ENCODE measurements at places on chromosomes 16 and 17.

DNA sequence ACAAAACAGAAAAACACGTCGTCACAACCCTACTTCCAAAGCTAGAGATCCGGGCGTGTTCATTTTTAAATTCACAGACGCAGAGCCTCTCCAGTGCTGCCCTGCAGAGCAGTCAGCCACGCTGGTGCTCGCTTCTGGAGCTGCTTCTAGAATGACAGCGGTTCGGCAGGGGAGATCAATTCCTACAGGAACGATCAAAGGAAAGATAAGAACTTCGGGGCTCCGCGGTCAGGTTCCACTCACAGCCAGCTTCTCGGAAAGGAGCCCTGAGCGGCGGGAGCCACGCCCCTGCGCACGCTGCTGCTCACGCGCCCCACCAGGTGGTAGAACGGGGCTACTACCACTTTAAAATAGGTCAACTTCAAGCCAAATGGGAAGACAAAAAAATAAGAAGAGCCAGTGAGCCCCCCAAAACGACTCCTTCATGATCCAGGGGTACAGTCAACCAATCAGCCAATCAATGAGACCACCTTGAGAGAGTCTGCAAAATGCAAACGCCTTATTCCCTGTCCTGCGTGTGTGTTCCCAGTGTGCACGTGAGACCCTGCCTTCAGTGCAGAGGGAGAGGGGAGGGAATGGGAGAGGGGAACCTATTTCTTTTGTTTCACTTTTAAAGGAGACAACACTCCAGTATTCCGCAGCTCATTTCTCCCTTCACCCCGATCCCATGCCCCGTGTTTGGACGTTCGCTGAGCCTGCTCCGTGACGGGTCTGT, 209.7 kb downstream of the RBFOX3 start:
- peak; percentile 76 for DNase-seq

- peak; percentile 61 for DNase-seq
Observed at GRCh38 chr17:37239690-37240334, 136.0 kb upstream of the C17orf78 start.

- no peak for DNase-seq
Observed at GRCh38 chr17:20122254-20122879, 113.2 kb downstream of the SPECC1 start.

DNA sequence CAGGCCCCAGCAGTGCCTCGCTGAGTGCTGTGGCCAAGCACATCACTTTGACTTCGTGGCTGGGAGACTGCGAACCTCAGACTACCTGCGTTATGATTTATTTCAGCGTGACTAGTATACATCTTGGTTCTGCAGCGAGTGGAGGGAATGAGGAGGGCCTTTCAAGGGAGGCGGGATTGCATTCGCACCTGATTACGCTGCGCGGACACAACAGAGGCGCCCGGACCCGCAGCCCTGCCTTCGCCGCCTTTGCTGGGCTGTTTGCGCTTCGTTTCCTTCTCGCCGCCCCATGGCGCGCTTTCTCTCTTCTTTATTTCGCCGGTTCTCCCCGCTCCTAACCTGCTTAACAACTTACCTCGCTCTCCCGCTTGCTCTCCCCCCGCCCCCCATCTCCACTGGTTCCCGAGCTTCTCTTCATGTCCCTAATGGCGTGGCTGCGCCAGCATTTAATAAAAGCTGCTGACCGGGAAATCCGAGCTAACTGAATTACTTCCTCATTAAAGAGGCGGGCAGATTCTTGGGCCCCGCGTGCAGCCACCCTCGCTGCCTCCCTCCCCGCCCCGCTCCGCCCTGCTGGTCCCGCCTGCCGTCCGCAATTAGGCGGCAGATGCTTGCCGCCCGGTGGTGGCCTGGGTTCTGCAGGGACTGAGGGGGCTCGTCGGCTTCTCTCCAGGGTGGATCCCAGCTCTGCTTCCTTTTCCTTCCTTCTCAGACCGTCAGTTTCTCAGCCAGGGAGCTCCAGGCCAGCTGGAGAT, 257.6 kb upstream of the SDK2 start:
- DNase-seq: peak; percentile 8

DNA sequence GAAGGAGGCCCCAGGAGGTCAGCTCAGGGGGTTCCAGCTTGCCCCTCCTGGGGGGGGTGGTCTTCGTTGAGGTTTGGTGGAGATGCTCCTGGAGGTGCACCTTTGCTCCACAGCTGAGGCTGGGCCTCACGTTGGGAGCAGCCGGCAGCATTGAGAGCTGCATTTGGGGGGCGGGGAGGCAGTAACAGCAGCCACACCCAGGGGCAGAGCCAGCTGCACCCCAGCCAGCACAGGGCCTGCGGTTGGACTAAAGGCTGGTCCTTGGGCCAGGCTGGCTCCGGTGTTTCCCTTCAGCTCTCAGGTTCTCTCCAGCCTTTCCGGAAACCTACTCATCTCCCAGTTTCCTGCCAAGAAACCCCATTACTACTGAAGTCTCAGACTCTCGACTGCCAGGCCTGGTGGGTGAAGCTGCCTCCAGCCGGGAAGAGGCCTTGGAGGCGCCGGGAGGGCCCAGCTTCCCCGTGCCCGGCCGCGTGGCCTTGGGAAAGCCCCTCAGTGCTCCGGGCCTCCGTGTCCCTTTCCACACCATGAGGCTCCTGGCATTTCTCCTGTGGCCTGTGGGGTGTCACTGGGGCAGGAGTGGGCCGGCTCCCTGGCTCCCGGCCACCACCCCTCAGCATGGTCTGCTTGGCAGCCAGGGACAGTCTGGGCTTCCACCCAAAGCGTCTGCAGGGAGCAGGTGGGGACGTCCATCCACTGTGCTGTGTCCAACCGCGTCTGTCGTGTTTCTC, 14.0 kb upstream of the BAIAP2 start:
- no peak for DNase-seq

- peak; percentile 75 for DNase-seq
Observed at GRCh38 chr16:16075488-16076422, 126.3 kb downstream of the ABCC1 start.

DNA sequence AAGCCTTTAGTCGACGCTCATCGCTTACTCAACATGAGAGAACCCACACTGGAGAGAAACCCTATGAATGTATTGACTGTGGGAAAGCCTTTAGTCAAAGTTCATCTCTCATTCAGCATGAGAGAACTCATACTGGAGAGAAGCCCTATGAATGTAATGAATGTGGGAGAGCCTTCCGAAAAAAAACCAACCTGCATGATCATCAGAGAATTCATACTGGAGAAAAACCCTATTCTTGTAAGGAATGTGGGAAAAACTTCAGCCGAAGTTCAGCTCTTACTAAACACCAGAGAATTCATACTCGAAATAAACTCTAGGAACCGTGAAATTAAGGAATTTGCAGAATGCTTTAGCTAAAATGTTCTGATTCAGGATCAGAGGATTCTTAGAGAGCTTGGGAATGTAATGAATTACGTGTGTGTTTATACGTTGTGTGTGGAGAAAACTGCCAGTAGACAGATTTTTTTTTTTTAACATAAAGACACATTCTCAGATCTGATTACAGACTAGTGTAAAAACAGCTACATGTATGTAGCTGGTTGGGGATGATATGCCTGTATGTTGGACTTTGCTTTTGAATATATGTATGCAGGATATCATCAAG, 25.4 kb downstream of the ZFP90 start:
- no peak for DNase-seq

GRCh38 chr17:17844500-17844899, 7.7 kb upstream of the SREBF1 start:
- no peak for DNase-seq

- DNase-seq: peak; percentile 7
Observed at GRCh38 chr17:61247439-61247838, 152.2 kb upstream of the TBX2 start.

- DNase-seq: no peak
Observed at GRCh38 chr16:3538222-3538621, 37.4 kb downstream of the CLUAP1 start.

DNA sequence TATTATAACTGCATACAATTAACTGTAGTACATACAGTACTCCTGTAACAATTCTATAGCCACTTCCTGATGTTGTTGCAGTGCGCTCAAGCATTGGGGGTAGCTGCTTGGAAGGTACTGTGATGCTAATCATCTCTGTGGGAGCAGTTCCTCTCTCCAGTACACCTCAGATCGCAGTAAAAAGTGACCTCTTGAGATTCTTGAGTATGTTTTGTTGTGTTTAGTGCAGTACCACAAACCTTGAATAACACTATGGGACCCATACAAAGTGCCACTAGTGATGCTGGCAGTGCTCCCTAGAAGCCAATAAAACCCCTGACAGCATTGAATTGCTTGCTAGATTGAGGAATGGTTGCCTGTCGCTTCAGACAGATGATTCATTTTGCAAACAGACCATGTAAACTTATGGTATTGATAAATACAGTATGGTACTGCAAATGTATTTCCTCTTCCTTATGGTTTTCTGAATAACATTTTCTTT, 193.0 kb downstream of the SPECC1 start:
- DNase-seq: no peak

DNA sequence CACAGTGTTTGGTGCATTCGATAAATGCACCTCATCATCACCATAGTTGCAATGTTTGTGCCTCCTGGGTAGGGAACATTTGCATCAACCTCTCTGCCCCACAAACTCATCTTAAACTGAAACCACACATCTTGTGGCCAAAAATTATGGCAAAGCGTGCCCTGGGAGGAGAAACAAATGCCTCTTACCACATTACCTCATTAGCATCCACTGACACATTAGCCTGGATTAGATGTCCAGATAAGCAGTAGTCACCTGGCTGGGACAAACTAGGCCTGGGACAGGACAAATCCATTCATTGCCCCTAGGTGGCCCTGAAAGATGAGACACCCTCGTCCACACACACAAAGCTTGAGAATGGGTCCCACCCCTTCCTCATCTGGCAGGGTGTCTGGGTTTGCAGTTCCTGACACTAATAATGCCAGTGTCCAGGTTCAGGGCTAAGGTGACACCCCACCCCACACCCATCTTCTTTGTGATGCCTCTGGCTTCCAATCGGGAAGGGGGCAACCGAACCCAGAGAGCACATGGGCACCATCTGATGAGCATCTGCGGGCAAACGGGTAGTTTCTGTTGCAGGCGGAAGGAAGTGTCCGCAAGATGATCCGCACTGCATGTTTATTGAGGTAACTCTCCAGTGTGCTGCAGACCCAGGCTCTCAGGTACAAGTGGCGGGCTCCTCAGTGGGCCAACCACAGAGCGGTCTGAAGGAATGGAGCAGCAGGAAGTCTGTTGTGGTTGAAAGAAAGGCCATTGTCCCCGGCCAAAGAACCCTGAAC, 8.6 kb downstream of the XYLT1 start:
- DNase-seq: peak; percentile 35

GRCh38 chr16:11799509-11800381, 2.7 kb upstream of the ZC3H7A start:
- no peak for DNase-seq

- no peak for DNase-seq
Observed at GRCh38 chr16:74117798-74118197, 178.8 kb upstream of the PSMD7 start.

GRCh38 chr17:9971991-9972390, 66.9 kb upstream of the RCVRN start:
- DNase-seq: no peak

DNA sequence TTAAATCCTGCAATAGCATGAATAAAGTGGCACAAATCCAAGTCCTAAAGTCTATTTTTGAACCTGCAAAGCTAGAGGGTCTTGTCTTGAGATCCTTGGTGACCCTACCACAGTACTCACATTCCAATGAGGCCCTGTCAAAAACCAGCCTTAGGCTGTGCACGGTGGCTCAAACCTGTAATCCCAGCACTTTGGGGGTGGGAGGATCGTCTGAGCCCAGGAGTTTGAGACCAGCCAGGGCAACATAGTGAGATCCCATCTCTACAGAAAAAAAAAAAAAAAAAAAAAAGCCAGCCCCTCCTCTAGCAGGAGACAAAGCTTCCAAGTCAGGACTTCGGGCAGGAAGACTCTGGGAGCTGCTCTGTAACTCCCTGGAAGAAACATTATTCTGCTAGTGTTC, 16.3 kb downstream of the CYTH1 start:
- DNase-seq: no peak

GRCh38 chr16:67720236-67720635, 1.1 kb upstream of the GFOD2 start:
- no peak for DNase-seq

DNA sequence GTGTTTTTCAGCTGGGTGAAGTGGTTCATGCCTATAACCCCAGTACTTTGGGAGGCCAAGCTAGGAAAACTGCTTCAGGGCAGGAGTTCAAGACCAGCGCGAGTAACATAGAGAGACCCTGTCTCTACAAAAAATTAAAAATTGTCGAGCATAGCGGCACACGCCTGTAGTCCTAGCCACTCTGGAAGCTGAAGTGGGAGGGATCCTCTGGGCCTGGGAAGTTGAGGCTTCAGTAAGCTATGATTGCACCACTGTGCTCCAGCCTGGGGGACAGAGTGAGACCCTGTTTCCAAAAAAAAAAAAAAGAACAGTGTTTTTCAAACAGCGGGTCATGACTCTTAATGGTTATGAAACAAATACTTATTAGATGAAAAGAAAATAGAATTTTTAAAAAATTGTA, 2.3 kb upstream of the CYTH1 start:
- no peak for DNase-seq

DNA sequence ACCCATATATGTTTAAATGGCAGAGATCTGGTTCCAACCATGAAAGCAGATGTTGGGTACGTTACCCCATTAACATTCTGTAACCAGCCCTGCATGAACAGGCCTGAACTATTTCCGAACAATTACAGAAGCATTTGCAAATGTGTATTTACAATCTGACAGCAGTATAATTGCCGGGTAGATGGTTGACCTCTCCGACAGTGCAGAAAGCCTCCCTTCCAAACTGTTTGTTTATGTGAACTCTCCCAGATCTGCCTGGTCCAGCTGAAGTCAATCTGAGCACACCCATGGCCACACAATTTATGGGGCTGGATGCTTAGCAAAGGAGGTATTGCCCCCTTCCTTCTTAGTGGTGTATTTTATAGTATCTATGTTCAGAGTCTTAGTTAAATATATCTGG, 21.8 kb downstream of the NUDT7 start:
- no peak for DNase-seq

DNA sequence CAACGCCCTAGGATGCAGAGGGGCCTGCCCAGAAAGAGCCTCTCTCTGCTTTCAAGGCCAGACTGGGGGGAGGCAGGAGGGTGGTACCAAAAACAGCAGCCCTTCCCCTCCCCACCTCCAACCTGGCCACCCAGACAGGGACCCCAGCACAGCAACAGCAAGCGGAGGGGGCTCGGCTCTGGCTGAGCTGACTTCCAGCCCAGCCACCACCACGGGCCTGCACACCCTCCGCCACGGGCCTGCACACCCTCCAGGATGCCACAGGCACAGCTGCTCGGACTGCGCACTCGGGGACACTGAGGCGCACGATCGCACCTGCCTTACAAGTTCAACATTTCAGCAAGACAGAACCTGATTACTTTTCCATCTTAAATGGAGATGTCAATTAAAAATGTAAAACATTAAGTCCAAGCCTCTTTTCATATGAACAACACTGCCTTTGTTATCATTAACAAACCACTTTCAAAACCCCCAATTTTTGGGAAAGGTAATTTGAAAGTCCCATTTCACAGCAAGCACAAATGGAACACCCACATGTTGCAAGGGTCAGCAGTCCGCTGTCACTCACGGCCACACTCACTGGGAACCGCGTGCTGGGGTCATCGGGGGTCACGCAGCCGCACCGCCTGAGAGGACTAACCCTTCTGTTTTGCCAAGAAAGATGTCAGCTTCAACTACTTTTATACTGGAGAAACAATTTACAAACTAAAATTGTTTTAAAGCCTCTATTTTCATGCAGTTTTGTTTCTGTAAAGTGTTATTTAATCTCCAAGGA, 76.4 kb downstream of the ANKRD11 start:
- DNase-seq: no peak

Measured in Kasumi-1 (cell line).